ENCODE measurements at places on chromosomes 11 and 22. TPM values are rescaled to one million over a fixed set of nuclear protein-coding genes. Genes with fewer than 3 reads are reported as not detected.

Gene OR2AG2
- total RNA-seq, result 1.6 TPM

Gene H19
- 2.8 TPM for total RNA-seq

Gene C11orf86
- total RNA-seq, result not detected

Gene GRK3
- 57.9 TPM for total RNA-seq

Gene ZNF215
- 6.3 TPM for total RNA-seq

Gene KIRREL3
- 41.9 TPM for total RNA-seq

Gene ARHGAP42
- total RNA-seq, result 10.6 TPM

Gene FAM83F
- total RNA-seq, result 0.63 TPM

Gene NRIP3
- 8.8 TPM for total RNA-seq

Gene ACRV1
- total RNA-seq, result 0.31 TPM

Gene RIMBP3C
- 1.3 TPM for total RNA-seq

Gene HPX
- total RNA-seq, result 9.7 TPM

Gene CNGA4
- 0.63 TPM for total RNA-seq

Gene CSF2RB
- 0.31 TPM for total RNA-seq

Gene OR8A1
- total RNA-seq, result not detected

Data from parietal lobe (tissue), 2 donors.